ENCODE measurements at places on chromosomes 2 and 18. TPM values are rescaled to one million over a fixed set of nuclear protein-coding genes. Genes with fewer than 3 reads are reported as not detected.

Gene RBFA
- 17.5 TPM for polyA plus RNA-seq

Gene PDE11A
- polyA plus RNA-seq = not detected

Gene OSR1
- polyA plus RNA-seq = not detected

Gene PRKRA
- 58.7 TPM for polyA plus RNA-seq

Gene EVX2
- polyA plus RNA-seq = not detected

Gene ARMC9
- polyA plus RNA-seq = 1.2 TPM

Gene HMSD
- polyA plus RNA-seq = not detected

Gene UGT1A5
- polyA plus RNA-seq = not detected

Gene XDH
- polyA plus RNA-seq = not detected

All from IgD-negative memory B cell (primary cell).